C1 segment of cervical spinal cord (tissue), 14 donors: ENCODE measurements at places on chromosomes 7 and 10.

- no peak for DNase-seq
Observed at GRCh38 chr7:56062382-56062781, 1.7 kb upstream of the SUMF2 start.

GRCh38 chr7:2651847-2652735 is 20.3 kb downstream of the TTYH3 start:
- no peak for DNase-seq

DNA sequence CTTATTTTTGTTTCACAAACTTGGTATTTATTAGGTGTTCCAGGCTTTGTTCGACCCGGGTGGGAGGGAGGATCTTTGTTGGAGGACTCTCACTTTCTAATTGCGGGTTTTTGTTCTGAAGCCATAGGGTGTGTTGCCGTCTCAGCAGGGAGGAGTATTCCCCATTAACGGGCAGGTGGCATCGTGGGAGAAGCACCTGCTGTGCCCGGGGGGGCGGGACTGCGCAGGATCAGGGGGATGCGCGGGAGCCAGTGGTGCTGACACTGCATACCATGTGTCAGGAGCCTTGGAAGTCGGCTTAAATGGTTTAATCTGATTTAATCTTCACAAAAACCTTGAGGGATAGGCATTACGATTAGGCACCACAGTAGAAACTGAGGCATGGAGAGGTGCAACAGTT is 113.0 kb downstream of the MGMT start:
- DNase-seq: no peak

DNA sequence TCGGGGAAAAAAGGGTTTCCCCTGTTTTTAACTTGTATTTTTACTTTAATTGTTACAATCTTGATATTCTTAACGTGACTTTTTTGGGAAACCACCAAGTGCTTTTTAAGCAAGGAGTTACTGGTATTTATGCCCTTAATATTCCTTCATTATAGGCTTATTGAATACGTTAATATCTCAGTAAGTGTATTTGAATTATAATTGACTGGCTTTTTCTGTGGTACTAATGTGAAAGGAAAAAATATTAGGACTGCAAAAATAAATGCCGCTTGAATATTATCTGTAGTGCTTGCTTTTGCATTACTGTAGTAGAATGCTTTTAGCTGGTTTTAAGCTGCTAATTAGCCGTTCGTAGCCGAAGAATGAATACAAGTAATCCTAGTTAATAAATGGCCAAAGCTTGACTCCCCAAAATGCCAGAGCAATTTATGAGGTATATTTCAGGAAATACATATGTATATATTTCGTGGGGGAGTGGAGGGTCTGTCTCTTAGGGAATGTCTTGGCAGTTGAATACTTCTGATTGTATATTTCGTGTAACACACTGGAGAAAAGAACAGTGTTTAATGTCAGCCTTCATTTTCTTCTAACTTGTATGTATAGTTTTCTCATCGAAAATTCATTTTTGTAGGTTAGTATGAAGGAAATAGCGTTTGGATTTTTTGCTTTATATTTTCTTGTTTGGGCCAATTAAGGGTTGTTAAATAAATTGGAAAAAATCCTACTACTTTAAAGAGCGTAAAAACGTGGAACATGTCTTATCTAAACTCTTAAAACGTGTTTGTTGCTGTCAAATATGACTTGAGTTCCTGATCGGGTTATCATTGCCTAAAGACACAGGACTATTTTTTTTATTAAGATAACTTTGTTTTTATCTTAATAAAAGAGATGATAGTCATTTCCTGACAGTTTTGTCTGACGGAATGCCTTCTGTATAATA is 1.5 kb downstream of the PDCD4 start:
- no peak for DNase-seq

- DNase-seq: no peak
Observed at GRCh38 chr10:30553626-30554439, 75.7 kb downstream of the LYZL2 start.
